ENCODE measurements at places on chromosomes 1 and 21.

DNA sequence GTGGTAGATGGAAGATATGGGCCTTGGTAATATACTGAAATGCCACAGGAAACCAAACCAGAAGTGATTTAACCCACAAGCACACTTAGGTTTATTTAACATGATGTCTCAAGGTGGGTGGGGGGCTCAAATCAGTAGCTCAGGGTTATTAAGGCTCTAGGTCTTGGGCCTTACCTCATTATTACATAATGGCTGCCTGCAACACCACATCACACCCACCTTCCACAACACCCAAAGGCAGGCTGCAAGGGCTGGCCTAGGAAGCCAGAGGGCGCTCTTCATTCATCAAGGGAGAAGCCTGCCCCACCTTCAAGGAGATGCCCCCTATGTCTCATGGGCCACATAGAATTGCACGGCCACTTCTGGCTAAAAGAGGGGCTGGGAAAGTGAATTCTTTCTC, 6.0 kb downstream of the TFF1 start:
- no peak for DNase-seq

DNA sequence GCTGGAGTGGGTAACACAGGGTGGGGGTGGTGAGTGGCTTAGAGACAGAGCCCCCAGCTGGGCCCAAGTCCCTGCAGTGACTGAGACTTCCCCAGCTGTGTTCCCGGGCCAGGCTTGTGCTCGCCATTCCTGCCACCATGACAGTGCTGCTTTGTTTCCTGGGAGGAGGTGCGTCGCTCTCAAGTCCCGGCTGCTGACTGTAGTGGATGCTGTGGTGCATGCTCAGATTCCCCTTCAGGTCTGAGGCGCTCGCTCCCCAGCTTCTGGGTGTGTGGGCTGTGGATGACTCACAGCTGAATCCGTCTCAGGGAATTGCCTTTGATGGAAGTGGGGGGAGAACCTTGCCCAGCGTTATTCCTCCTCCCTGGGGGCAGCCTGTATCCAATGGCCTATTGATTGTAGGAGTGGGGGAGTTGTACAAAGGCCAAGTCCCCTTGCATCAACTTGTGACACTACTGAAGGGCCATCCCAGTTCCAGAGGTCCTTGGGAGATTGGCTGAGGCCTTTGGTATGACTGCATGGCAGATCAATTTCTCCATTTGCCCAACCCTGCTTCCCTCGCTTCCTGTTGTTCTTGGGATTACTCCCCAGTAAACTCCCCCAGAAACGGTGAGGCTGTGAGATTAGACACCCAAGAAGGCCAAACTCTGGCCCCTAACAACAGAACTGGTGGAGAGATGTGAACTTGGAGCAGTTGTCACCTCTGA, 17.8 kb upstream of the POU3F1 start:
- DNase-seq: no peak

GRCh38 chr1:107941531-107941930, 23.4 kb downstream of the VAV3 start:
- no peak for DNase-seq

DNA sequence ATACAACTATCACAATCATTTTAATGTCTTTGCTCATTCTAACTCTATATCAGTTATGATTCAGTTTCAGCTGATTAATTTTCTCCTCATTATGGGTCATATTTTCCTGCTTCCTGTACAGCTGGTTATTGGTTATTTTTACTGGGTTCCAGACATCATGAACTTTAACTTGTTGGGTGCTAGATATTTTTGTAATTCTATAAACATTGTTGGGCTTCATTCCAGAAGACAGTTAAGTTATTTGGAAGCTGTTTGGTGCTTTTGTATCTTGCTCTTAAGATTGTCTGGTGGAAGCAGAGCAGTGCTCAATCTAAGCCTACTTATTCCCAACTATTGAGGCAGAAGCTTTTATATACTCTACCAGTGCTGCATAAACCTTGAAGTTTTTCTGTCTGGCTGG, 34.4 kb upstream of the HFM1 start:
- no peak for DNase-seq

GRCh38 chr1:167669209-167670124, 39.4 kb downstream of the RCSD1 start:
- no peak for DNase-seq

DNA sequence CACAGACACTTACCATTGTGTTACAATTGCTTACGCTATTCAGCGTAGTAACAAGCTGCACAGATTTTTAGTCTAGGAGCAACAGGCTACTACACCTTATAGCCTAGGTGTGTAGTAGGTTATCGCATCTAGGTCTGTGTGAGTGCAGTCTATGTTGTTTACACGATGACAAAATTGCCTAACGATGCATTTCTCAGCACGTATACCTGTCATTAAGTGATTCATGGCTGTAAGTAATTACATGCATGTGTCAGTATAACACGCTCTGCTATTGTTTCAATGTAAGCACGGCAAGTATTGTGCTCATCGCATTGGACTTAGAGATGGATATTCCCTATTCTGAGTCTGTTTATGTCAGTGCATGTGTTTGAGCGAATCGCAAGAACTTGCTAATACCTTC, 15.7 kb upstream of the ZBTB18 start:
- DNase-seq: no peak

DNA sequence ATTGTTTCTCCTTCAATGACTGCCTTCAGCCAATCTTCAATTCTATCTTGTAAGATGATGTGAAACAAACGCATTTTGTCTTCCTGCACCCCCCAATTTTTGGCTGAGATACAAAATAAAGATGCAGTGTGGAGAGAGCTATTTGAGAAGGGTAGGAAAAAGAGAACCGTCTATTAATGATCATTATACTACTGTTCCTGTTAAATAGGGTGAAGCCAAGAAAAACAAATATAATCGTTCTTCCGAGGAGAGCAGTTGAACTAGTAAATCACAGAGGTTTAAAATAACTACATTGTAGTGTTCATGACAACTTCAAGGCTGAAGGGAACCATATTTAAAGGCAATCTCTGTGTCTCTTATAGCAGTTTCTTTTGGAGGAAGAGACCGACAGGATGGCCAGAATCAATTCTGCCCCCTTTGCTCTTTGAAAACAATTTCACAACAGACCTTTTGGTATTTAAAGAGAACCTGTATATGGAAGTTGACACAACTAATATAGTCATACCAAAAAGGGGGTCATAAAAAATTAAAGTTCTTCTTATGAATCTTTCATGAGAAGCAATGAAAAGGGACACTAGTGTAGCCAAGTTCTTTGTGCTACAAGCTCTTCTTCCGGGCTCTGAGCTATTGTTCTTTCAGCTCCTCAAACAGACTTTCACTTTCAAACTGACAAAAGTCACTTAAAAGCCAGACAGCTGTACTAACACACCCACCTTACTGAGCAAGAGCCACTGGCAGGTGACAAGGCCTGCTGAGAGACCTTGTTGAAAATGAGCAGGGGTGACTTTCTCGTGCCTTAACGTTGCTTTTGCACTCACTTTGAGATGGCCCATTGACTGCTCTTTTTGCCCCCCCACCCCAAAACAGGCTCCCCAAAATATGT, 30.9 kb downstream of the PROX1 start:
- DNase-seq: no peak

DNA sequence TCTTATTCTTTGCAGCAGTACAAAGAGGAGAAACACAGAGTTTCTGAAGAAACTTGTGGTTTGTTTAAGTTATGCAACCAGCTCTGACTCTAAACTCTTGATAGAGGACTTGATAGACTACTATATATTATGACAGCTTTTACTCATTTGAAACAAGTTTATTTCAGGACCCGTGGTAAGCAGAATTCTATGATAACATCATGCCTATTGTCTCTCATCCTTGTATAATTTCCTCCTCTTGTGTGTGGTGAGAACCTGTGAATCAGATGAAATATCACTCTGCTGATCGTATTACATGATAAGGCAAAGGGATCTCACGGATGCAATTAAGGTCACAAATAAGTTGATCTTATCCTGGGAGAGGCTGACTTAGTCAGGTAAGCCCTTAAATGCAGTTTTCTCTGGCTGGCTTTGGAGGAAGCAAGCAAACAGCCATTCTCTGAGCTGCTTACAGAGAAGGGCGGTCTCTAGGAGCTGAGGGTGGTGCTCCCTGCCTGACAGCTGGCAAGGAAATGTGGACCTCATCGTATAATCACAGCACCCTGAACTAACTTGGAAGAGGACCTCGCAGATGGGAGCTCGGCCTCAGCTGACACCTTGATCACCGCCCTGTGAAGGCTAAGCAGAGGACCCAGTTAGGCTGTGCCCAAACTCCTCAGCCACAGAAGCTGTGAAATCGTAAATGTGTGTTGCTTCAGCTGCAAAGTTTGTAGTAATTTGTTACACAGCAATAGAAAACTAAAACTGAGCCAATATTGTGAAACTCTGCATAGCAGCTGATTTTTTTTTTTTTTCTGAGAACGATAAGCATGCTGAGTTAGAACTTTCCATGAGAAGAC, 151.1 kb upstream of the DPT start:
- DNase-seq: no peak

Data from type B pancreatic cell (in vitro differentiated cells).